Effector CD4-positive, alpha-beta T cell (primary cell): ENCODE measurements at places on chromosomes 2 and 18.

- no peak for DNase-seq
Observed at GRCh38 chr2:237128026-237128703, 42.5 kb downstream of the COPS8 start.

- DNase-seq = no peak
Observed at GRCh38 chr18:9766076-9766481, 58.0 kb downstream of the RAB31 start.

DNA sequence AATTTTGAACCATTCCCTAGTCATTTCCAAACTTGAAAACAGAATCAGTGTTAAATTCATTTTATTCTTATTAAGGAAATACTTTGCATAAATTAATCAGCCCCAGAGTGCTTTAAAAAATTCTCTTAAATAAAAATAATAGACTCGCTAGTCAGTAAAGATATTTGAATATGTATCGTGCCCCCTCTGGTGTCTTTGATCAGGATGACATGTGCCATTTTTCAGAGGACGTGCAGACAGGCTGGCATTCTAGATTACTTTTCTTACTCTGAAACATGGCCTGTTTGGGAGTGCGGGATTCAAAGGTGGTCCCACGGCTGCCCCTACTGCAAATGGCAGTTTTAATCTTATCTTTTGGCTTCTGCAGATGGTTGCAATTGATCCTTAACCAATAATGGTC, 5.5 kb upstream of the MROH2A start:
- DNase-seq = no peak

- DNase-seq = no peak
Observed at GRCh38 chr2:139605668-139606067, 825.5 kb upstream of the NXPH2 start.
